ENCODE measurements at places on chromosomes 6 and 20.

GRCh38 chr6:109962271-109962670, 15.8 kb upstream of the GPR6 start:
- DNase-seq = no peak

DNA sequence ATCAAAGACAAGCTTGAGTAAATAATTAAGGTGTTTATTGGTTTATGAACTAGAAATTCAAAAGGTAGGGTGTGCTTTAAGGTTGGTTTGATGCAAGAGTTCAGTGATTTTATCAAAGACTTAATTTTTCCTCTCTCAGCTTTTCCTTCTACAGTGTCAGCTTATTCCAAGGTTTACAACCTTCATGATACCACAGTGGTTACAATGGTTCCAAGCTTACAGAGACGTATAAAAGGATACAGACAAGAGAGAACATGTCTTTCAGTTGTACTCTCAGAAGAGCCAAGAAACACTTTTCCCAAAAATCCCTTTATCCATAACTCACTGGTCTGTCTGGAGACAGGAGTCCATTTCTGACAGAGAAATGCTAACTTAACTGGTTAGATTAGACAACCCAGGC, 93.5 kb upstream of the LOC128125822 start:
- no peak for DNase-seq

DNA sequence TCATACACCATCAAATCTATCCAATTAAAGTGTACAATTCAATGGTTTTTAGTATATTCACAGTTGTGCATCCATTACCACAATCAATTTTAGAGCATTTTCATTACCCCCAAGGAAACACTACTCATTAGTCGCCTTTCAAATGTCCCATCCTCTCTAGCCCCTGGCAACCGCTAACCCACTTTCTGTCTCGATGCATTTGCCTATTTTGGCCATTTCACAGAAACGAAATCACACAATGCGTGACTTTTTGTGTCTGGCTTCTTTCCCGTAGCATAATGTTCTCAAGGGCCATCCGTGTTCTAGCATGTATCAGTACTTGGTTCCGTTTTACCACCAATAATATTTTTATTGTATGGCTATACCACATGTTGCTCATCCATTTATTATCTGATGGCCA, 51.7 kb downstream of the PPP1R3G start:
- DNase-seq = no peak

DNA sequence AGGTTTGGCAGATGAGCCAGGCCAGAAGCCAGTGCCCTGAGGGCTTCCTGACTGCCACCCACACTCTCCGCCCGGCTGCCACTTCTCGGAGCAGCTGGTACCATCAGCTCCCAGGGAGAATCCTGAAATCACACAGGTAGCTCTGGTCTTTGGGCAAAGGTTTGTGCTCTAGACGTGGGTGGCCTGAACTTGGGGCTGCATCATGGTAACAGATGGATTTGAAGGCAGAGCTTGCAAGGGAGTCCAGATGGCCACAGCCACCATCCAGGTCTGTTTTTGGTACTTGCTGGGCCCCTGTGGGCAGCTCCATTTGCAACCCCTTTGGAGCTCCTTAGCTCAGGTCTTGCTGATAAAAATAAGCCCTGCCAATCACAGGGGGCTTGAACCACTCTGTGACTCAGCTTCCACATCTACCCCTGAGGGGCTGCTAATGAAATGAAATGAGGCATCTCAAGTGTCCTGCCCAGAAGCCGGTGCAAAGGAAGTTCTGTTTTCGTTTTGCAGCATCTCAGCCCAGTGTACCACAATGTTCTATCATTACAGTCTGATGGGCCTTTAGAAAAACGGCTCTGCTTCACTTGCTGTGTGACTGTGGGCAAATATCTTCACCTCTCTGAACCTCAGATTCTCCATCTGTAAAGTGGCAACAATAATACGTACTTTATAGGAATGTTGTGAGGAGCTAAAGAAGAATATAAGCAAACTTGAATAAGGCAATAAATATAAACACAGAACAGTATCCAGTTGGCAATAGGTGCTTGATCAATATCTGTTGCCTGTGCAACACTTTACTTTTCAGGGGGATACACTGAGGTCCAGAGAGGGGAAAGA, 25.1 kb upstream of the CDH22 start:
- no peak for DNase-seq

- DNase-seq = no peak
Observed at GRCh38 chr20:39960522-39961428, 728.3 kb downstream of the MAFB start.

DNA sequence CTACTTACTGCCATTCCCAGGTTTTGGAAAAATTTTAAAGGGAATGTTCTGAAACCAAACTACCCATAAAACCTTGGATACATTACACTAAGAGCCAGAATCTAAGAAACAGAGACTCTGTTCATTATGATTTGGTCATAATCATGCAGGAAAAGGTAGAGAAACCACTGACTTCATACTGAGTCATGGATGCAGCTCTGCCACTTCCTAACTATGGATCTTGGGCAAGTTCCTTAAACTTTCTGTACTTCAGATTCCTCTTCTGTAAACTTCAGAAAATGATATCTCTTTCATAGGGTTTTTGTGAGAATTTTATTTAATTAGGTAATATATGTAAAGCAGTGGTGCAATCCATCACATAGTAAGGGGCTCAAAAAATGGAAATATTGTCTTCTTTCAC, 20.0 kb downstream of the PLA2G7 start:
- no peak for DNase-seq

DNA sequence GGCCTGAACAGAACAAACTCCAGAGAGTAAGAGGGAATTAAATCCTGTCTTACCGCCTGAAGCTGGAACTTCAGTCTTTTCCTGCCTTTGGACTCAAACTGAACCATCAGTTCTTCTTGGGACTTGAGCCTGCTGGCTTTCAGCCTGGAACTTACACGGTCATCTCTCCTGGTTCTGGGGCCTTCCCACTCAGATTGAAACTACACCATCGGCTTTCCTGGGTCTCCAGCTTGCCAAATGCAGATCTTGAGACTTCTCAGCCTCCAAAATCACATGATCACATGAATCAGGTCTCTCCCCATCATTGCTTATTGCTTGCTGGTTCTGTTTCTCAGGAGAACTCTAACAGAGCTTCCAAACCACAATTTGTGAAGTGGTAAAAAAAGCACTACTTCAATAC, 276.3 kb downstream of the KIF16B start:
- DNase-seq = no peak

Data from GOT3 (cell line).